ENCODE measurements at places on chromosomes 11 and 22.
A peak's percentile ranks its signal among the peaks of the same experiment; 100 is the strongest.

DNA sequence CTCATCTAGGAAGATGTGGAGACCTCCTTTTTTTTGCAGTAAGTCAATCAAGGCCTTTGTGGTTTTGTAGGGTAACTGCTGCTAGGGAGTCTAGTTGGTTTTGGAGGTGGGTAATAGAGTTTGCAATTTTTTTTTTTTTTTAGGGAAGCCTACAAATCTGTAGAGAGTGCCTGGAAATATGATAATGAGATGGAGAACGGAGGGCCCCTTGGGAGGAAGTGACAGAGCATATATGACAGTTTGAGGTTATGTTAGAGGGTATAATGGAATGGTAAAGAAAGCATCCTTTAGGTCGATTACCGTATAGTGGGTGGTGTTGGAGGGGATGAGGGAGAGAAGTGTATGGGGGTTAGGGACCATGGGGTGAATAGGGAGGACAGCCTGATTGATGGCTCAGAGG, 98.3 kb downstream of the ELP4 start:
- DNase-seq: no peak

GRCh38 chr11:61890529-61891330, 615 bp downstream of the FADS3 start:
- peak; percentile 32 for DNase-seq

DNA sequence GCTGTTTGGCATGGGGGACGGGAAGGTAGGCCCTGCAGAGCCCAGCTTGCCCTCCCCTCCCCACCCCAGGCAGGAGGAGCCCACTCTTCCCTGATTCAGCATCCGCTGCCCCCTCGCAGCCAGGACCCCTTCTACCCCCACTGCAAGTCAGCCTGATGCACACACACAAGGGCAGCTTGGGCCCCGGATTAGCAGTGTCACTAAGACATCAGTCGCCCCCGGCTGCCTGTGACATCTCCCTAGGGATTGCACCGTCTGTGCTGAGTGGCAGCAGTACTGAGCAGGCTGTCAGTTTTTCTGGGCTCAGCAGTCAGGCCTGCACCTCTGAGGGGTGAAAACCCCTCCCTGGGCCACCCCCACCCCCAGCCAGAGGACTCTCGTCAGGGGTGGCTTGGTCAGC, 30.4 kb upstream of the SYT7 start:
- DNase-seq: no peak

DNA sequence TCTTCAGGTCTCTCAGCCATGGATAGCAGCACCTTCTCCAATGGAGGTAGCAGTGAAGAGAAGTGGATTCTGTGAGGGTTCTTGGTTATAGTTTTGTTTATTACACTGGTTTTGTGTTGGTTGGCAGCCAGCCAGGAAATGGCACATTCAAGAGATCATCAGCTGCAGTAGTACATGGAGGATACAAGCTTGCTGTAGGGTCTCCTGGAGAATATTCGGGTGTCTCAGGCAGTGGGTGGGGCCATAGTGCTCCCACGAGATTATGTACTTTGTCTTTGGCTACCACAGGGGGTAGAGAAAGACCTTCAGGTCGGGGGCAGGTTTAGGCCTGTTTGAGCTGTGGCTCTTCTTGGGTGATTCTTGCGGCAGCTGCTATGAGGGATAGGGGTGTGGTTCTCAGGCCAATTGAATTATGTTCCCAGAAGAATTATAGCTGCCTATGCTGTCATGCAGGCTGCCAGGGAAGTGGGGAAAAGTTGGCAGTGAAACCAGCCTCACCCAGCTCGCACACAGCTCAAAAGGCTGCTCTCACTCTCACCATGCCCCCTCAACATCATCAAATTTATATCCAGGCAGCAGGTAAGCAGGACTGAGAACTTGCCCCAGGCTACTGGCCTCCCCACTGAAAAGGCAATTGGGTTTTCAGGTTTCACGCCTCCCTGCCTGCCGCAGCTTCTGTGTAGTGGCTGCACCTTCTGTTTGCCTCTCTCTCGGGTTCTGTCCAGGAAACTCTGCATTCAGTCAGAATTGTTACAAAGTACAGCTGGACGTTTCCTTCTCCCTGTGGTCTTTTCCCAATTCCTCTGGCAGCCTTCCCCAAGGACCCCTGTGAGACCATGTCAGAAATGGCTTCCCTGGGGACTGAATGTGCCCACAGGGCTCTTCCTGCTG, 435.5 kb downstream of the LUZP2 start:
- DNase-seq: no peak

- no peak for DNase-seq
Observed at GRCh38 chr11:76551400-76551799, 106.6 kb downstream of the EMSY start.

DNA sequence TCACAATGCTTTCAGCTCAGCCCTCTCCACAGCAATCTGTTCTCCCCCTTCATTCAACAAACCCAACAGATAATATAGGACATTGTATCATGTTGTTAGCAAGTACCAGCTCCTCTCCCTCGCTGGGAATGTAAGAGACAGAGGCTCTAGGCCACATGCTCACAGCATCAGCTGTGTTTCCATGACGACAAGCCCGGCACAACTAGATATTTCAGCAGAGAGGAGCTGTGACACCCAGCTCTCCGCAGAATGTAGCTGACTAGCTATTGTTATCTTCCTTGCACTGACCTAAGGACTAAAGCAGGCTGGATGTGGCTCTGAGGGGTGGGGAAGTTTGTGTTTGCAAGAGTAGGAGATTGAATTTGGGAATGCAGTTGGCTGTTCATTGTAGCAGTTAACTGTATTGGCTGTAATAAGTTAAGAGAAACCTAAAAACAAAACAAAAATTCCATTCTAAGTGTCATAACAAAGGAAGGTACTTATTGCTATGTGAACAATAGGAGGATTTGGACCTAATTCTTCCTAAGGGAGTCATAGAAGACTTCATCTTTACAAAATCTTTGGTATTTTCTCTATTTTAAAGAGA, 28.0 kb upstream of the RRAS2 start:
- no peak for DNase-seq

DNA sequence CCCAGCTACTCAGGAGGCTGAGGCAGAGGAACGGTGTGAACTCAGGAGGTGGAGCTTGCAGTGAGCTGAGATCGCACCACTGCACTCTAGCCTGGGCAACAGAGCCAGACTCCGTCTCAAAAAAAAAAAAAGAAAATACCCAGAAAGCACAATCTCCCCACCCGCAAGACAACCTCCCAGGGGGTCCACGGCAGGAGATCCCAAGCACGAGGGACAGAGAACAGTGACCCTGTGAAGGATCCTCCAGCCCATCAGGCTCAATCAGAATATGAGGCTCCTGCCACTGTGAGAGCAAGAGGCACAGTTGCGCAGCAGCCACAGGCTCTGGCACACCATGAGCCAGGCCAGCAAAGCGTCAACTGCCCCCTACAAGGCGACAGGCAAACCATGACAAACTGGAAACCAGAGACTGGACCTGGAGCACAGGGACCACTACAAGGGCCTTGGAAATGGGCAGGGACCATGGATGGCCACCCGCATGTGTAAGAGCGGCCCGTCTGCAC, 164.8 kb upstream of the GRK3 start:
- DNase-seq: no peak

DNA sequence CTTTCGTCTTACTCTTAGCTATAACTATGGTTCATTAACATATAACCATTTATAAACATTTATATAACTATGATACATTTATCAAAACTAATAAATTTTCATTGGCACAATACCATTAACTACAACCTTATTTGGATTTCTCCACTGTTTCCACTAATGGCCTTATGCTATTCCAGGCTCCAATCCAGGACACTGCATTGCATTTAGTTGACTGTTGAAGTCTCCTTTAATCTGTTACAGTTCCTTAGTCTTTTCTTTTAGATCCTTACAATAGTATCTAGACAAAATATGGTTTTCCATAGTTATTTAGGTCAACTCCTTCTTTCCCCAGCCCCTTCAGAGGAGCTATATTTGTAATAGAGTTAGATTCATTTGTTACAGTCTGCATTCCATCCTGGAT, 47.2 kb downstream of the CCDC34 start:
- no peak for DNase-seq

DNA sequence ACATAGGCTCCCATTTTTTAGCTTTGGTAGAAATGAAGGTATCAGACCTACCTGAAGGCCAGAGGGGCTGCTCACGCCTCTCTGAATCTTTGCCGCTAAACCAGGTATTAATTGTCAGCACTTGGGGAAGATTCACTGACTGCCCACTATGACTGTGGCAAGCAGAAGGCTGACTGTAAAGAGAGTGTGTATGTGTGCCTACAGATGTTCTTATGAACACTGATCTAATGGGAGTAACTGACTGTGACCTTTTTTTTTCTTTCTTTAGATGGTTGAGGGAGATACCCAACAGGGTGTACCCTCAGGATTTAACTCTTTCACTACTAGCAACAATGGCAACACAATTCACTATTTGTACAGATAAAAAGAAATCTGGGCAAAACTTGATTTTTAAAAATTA, at the start of gene RAG2:
Gene RAG2, minus strand, starts transcription at position 186 of the 400 bp plus-strand sequence. CDS start 4,068 bp downstream, outside the sequence.
- DNase-seq: no peak

DNA sequence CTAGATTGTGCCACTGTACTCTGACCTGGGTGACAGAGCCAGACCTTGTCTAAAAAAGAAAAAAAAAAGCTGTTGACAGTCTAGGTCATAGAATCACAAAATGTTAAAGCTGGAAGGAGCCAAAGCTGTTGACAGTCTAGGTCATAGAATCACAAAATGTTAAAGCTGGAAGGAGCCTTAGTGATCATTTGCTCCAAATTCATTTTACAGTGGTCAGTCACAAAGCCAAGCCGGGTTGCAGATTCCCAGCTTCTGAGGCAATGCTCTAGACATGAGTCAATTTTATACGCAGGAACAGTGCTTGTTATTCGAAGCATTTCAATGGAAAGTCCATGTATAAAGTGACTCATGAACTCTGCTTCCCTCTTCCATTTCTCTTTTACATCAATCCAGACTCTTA, 47.4 kb downstream of the SYT13 start:
- DNase-seq: no peak

- no peak for DNase-seq
Observed at GRCh38 chr11:66721939-66722338, 7.1 kb downstream of the SPTBN2 start.

DNA sequence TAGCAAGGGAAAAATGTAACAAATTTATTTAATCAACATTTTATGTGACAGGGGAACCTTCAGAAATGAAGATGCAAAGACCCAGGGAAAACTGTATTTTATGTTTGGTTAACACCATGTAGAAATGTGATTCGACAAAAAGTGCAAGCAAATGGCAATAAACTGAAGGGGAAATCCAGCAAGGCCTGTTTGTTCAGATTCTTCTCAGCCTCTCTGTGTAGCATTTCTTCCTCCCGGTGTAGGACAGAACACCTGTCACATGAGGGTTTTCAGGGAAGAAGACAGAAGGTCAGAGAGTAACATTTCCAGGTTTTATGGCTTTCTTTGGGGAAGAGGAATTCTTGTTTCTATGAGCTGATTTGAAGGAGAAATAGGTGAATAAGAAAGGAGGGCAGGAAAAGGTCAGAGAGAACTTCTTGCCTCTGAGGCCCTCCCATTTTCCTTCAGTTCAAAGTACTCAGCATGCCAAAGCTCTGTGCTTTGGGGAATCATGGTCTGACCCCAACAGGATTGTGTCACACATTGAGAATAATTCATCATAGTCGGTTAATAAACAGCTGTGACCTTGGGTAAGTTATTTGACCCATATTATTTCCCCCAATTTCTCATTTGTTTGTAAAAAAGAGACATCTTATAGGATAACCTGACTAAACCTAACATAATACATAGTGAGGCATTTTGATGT, 45.5 kb upstream of the ME3 start:
- no peak for DNase-seq

GRCh38 chr11:17508791-17509190, 32.1 kb upstream of the ABCC8 start:
- no peak for DNase-seq

DNA sequence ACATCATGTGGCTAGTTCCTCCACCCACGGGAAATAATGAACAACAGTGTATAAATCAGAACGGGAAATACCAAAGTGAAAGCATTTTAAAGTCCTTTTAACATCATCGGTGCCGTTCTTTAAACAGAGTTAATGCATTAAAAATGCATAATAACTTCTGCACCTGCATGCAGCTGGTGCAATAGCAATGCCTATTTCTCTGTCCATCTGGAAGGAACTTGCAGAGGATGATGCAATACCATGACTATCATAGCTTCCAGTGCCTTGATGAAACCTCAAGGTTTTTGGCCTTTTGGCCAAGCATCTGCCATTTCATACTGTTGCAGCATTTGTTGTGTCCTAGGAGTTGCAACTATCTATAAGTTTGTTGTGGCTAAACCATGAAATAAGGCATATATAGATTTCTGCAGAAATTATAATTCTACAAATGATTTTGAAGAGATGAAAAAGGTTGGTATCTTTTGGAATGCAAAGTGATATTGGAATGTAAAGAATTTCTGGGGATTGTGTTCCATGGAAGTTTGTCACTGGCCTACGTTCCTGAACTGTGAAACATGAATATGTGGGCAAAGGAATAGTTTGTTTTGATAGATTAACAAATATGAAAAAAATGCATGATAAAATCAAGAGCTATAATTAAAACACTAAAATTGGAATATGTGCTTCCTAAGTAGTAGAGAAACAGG, 9.8 kb upstream of the EIF3F start:
- DNase-seq: no peak

- peak; percentile 70 for DNase-seq
Observed at GRCh38 chr11:2892215-2892966, 6.8 kb upstream of the CDKN1C start.

GRCh38 chr22:47437110-47437509, 674.7 kb downstream of the TBC1D22A start:
- DNase-seq: no peak

GRCh38 chr11:36672815-36673450, 74.9 kb upstream of the RAG2 start:
- DNase-seq: peak; percentile 53

DNA sequence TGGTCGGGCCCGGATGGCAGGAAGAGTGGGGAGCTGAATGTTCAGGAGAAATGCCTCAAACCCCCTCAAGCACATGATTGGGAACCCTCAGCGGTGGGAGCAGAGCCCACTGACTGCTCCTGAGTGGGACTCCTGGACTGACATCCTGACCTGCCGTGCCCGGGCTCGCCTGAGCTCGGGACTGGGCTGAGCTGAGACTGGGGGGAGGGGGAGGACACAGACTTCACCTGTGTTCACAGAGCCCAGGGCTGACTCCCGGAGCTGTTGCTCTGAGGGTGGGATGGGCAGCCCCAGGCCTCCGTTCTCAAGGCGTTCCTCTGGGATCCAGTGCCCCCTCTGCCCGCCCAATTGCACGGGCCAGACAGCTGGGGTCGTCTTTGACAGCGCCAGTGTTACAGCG, 24.6 kb downstream of the DAGLA start:
- DNase-seq: no peak

- DNase-seq: no peak
Observed at GRCh38 chr22:25380122-25380747, 160.8 kb downstream of the CRYBB2 start.

Data from CD4-positive, alpha-beta T cell treated with Interleukin-4 for 1 hour (primary cell).